ENCODE measurements at places on chromosomes 7 and 10.

DNA sequence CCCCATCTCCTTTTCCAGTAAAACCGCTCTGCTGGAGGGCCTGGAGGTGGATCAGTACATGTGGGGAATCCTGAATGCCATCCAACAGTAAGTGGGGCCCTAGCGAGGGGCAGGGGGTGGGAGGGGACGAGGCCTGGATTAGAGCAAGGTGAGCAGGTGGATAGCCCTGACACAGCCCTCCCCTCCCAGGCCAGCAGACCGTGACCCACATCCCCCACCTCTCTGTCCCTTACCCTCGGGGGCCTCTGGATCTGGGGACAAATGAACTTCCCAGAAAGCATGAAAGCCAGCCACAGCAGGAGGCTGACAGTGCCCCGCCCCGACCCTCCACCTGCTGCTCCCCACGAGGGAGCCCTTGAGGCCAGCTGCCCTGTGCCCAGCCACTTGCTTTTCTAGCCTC, 41.8 kb upstream of the PPIF start:
- DNase-seq = no peak

DNA sequence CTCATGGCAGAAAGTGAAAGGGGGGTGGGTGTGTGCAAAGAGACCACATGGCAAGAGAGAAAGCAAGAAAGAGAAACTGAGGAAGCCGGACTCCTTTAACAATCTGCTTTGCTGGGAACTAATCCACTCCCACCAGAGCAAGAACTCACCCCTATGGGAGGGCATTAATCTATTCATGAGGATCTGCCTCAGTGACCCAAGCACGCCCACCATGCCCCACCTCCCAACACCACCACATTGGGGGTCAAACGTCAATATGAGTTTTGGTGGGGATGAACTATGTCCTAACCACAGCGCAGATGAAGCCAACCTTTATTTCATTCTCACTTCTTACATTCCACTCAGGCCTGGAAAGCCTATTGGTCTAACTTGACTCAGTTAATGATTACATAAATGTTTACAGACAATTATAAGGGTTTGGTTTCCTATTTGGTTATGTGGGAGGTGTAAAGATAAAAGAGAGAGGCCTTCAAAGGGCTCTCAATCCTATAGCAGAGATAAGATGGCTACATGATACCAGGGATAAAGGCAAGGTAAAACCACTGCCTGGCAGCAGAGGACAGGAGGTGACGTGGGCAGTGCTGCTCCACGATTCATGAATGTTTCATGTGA, 601.8 kb downstream of the PARD3 start:
- DNase-seq = no peak

- no peak for DNase-seq
Observed at GRCh38 chr7:14714161-14714728, 188.3 kb downstream of the DGKB start.

GRCh38 chr10:132882069-132882951, 60.1 kb downstream of the CFAP46 start:
- DNase-seq = no peak

DNA sequence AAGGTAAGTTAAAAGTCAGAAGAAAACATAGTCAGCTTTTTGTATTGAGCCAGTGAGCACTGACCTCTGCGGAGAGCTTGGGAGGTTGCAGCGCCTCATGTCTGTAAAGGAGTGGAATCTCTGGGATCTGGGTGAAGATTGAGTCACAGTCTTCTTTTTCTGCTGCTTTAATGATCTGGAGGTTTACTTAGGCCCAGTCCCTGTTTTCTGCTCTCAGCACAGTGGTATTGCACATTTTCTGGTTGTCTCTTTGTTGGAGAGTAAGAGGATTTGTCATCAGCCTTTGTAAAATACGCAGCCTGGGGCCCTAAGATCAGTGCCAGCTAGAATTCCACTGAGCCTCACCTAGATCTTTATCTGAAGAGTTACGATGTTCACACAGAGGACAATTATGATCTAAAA, 58.3 kb upstream of the GJD4 start:
- DNase-seq = no peak

DNA sequence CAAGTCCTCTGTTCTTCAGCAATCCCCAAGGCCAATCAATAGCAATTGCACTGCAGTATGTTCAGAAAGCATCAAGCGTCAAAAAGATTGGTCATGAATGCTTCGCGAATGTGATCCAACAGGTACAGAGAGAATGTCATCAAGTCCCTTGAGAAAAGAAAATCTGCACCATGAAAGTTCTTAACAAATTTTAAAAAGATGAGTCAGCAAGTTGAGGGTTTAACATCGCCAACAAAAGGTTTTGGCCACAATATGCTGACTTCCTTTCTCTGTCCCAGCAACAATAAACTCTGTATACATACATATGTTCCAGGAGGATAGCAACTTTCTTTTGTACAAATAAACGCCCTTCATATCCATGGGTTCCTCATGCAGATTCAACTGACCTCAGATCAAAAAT, 168.5 kb upstream of the C7orf33 start:
- no peak for DNase-seq

- no peak for DNase-seq
Observed at GRCh38 chr7:23334482-23335056, 35.4 kb downstream of the MALSU1 start.

DNA sequence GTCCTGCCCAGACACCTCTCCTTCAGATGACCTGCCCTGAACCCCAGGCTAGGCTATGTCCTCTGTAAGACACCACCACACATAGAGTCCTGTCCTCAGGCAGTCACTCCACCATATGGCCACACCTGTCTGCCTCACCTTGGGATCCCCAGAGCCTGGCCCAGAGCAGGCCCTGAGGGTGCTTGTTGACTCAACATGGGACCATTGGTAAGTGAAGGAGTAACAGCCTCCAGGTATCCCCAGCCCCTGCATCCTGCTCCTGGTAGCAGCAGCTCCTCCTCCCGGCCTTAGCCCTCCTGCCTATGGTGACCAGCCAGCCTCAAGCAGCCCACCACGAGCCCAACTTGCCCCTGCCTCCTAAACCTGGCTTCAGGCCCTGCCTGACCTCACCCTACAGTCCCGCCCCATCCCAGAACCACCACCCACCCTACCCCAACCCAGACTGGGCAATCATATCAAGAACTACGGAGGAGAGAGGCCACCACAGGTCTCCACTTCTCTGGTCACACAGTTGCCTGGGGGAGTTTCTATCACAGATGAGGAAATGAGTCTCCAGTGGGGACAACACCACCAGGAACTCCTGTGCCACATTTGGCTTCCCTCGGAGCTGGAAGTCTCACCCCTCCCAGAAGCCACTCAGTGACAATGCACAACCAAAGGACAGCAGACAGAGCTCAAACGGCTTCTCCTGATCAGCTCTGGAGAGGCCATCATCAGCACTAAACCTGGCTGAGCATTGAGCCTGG, 136.6 kb downstream of the GRID1 start:
- no peak for DNase-seq

DNA sequence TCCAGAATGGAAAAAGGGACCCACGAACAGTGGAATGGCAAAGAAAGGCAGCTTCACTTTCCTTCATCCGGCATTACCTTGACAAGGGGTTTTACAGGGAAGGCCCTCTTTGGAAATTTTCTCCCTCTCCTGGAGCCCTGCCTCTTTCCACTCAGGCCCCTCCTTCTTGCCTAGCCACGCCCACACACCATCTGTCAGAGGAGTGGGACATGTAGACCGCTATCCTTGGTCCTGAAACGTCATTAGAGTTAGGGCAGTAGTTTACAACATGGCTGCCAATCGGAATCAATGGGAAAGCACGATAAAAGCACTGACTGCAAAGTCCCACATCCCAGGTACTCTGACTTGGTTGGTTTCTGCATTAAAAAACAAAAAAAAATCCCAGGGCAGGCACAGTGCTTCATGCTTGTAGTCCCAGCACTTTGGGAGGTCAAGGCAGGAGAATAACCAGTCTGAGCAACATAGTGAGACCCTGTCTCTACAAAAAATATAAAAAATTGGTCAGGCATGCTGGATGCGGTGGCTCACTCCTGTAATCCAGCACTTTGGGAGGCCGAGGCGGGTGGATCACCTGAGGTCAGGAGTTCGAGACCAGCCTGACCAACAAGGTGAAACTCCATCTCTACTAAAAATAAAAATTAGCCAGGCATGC, 96.4 kb downstream of the MARCHF5 start:
- no peak for DNase-seq

DNA sequence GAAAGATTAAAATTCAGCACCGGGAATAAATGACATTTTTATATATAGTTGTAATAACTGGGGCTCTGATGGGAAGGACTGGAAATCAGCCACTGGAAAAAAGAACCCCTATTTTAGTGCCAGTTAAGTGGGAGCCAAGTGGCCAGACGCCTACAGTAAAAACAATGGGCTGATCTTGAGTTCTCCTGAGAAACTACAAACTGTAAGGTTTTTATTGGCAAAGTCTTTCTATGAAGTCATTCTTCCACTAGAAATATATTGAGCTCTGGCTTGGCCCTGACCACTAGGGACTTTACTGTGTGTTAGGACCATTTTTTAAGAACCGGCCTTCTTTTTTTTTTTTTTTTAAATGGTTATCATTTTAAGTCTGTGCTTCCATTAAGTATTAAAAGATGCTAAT, 79.6 kb downstream of the ZNF22 start:
- DNase-seq = no peak

DNA sequence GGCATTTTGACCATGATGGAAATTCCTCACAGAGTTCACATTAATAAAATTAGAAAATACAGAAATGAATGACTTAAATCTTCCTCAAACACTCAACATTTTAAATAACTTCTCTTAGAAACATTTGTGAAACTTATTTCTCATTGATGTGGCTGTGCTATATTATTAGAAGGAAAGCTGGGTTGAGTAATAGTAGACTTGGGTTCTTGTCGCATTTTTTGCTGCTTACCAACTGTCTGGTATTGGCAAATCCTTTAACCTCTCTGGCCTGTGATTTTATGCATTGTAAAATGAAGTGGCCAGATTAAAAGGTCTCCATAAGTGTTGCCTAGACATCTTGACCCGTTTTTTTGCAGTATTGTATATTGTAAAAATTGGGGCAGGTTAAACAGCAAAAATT, 66.5 kb downstream of the VPS50 start:
- DNase-seq = no peak

- DNase-seq = no peak
Observed at GRCh38 chr7:48251766-48252165, 80.5 kb downstream of the ABCA13 start.

GRCh38 chr10:63253040-63253439, 119.9 kb downstream of the NRBF2 start:
- no peak for DNase-seq

DNA sequence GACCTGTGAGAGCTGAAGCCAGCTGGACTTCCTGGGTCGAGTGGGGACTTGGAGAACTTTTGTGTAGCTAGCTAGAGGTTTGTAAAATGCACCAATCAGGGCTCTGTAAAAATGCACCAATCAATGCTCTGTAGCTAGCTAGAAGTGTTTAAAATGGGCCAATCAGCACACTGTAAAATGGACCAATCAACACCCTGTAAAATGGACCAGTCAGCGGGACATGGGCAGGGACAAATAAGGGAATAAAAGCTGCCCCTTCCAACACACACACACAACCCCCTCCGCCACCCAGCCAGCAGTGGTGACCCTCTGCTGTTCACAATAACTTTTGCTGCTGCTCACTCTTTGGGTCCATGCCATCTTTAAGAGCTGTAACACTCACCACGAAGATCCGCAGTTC, 7.1 kb downstream of the ZNF511 start:
- no peak for DNase-seq

- no peak for DNase-seq
Observed at GRCh38 chr7:30412782-30413504, 65.6 kb downstream of the NOD1 start.

DNA sequence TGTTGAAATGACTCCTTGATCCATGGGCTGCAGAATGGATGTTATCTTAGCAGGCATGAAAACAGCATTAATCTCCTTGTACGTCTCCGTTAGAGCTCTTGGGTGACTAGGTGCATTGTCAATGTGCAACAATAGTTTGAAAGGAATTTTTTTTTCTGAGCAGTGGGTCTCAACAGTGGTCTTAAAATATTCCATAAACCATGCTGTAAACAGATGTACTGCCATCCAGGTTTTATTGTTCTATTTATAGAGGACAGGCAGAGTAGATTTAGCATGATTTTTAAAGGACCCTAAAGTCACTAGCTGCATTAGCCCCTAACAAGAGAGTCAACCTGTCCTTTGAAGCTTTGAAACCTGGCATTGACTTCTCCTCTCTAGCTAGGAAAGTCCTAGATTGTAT, 64.0 kb downstream of the NRF1 start:
- no peak for DNase-seq

- DNase-seq = no peak
Observed at GRCh38 chr10:45058580-45058979, 57.9 kb downstream of the ZNF22 start.

DNA sequence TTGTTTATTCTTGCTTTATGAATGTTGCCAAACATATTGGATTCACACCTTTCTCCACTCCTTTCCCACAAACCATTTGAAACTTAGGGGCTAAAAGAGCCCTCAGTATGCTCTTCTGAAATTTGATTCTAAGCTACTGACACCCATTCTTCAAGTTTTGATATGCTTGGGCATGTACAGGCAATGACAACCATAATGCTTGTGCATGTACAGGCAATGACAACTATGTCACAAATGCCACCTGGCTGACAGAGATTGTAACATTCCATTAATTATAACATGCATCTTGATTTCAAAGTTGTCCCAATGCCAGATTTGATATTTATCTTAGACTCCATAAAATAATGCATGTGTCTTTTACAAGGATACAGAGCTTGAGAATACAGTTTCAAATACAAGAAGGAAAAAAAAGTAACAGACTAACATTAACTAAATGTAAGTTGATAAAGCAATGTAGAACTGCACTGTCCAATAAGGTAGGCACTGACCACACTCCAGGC, 17.5 kb upstream of the CDK1 start:
- no peak for DNase-seq

GRCh38 chr7:84997626-84998025, 189.2 kb downstream of the SEMA3D start:
- DNase-seq = no peak

GRCh38 chr7:129859183-129859582, 93.6 kb downstream of the UBE2H start:
- DNase-seq = no peak

GRCh38 chr10:85619832-85620231, 746.8 kb downstream of the GRID1 start:
- no peak for DNase-seq

GRCh38 chr7:130732980-130733930, 752 bp downstream of the KLF14 start:
- DNase-seq = no peak

- DNase-seq = no peak
Observed at GRCh38 chr10:78313636-78314035, 280.0 kb downstream of the RPS24 start.

GRCh38 chr7:14596421-14596820, 306.1 kb downstream of the DGKB start:
- no peak for DNase-seq

- DNase-seq = no peak
Observed at GRCh38 chr10:13019280-13019679, 17.8 kb upstream of the CCDC3 start.

GRCh38 chr10:60495338-60496055, 105.8 kb upstream of the ANK3 start:
- no peak for DNase-seq

DNA sequence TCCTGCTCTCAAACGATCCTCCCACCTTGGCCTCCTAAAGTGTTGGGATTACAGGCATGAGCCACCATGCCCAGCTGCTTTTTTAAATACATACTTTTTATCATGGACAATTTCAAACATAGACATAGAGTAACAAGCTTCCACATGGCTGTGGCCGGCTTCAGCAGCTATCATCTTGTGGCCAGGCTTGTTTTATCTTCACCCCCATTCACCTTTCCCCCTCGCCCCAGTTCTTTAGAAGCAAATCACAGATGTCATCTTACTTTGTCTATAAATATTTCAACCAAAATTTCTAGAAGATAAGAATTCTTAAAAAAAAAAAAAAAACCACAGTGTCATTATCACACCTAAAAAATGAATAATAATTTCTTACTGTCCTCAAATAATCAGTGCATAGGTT, 5.9 kb downstream of the FOXK1 start:
- DNase-seq = no peak
